NCI-H510A treated with DMSO at 0.1 percent for 48 hours (cell line): ENCODE measurements at places on chromosomes 3 and 15.

DNA sequence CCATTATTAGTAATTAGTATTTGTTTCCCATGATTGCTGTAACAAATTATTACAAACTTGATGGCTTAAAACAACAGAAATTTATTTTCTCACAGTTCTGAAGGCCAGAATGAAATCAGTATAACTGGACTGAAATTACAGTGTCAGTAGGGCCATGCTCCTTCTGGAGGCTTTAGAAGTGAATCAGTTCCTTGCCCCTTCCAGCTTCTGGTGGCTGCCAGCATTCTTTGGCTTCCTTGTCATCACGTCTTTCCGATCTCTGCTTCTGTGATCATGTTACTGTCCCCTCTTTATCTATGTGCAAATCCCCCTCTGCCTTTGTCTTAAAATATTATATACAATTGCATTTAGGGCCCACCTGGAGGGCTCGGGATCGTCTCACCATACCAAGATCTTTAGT is 92.0 kb downstream of the FOXB1 start:
- no peak for DNase-seq

GRCh38 chr3:37478721-37479210 is 304.4 kb upstream of the LRRFIP2 start:
- no peak for DNase-seq

GRCh38 chr3:167866331-167866730 is 130.8 kb downstream of the SERPINI1 start:
- no peak for DNase-seq

GRCh38 chr15:93146196-93146595 is 57.2 kb upstream of the RGMA start:
- no peak for DNase-seq

DNA sequence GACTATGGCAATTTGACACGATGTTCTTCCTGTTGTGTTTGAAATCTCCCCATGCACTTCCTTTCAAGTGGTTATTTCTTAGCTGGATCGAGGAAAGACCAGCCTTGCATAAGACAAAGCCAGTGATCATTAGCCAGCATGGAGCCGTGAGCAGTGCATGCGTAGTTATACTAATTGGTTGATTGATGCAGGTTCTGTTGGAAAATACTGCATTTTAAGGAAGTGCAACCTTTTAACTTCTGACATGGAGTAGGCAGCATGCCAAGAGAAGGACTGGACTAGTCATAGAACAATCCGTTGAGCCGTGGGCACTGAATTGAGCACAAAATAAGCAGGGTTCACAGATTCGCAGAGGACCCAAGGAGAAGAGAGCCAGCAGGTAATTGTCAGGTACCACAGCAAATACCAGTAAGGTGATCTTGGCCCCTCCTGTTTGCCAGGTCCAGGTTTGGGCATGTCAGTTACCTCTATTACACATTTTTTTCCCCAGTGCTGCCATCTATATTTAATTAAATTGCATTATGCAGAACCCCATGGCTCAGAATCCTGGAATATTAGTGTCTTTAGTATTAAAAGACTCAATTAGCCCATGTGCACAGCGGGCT is 29.0 kb upstream of the BCL6 start:
- no peak for DNase-seq

DNA sequence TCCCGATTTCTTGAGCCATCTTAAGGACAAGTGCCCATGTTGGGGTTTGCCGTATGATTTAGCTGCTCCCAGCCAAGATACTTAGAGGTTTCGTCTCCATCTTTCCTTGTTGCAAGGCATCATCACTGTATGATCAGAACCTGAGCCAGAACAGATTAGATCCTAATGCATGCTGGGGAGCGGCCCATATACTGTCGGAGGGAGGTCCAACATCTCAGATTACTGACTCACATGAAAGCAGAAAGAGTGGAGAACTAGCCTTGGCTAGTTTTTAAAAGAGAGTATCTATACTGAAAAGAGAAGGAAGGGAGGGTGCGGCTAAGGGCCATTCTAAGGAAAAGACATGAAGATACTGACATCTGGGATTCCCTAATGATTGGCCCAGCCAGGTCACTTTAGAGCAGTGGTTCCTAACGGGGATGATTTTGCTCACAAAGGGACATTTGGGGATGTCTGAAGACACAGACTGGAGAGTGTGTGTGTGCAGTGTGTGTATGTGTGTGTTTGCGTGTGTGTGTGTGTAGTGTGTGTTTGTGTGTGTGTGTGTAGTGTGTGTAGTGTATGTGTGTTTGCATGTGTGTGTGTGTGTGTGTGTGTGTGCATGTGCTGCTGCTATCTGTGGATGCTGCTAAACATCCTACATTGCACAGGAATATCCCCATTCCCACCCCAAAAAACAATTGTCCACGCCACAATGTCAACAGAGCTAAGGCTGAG is 12.3 kb upstream of the LYSMD4 start:
- DNase-seq = no peak

DNA sequence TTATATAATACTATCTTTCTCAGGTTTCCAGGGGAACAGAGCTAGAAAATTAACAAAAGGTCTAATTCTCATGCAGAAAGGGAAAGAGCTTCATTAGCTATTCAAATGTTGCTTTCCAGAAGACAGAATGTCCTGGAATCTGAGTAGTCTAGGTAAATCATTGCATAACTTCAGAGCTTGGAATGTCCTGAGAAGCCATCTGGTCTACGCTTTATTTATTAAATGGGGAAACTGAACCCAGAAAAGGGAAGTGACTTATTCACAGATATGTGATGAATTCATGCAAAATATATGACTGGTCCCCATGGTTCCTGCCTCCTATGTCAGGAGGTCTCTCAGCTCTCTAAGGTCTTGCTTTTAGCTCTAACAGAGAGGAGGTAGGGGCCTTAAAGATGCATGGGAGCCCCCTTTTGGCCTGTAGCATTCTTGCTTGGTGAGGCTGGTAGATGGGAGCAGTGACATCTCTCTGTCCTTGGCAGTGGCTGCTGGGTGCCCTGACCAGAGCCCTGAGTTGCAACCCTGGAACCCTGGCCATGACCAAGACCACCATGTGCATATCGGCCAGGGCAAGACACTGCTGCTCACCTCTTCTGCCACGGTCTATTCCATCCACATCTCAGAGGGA is 99.2 kb downstream of the CEMIP start:
- DNase-seq = no peak

- no peak for DNase-seq
These were observed 73.8 kb downstream of the AAGAB start for GRCh38 chr15:67180514-67181191.

DNA sequence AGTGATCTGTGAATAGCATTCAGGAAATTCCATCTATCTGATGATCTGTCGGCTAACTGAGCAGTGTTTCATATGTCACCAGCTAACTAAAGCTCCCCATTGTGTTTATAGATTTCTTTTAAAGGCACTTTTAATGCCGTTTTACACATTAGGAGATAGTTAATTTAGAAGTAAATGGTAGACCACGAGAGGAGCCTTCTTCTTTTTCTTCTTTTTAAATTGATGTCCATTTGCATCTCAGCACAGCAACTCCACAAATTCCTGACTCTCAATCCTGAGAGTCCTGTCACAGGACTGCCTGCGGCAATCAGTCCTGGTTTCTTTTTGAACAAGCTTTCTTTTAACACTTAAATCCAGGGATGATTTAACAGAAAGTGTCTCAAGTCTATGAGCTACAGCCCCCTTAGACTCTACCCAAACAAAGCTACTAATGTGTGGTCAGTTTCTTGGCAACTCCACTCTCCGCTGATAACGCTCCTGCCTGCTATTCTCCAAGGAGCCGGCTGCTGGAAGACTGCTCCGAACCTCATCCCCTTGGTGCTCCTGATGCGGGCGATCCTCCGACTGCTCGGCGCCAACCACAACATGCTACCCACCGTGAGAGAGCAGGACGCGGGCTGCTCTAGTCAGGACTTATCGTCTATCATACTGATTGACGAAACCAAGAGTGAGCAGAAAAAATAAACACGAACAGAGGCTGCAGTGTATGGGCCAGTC is 421.4 kb downstream of the MECOM start:
- no peak for DNase-seq

GRCh38 chr3:132847849-132848625 is 125.8 kb upstream of the NPHP3 start:
- no peak for DNase-seq

GRCh38 chr3:3771567-3771966 is 27.7 kb upstream of the LRRN1 start:
- DNase-seq = no peak

GRCh38 chr3:105606016-105606415 is 239.3 kb downstream of the ALCAM start:
- DNase-seq = no peak

DNA sequence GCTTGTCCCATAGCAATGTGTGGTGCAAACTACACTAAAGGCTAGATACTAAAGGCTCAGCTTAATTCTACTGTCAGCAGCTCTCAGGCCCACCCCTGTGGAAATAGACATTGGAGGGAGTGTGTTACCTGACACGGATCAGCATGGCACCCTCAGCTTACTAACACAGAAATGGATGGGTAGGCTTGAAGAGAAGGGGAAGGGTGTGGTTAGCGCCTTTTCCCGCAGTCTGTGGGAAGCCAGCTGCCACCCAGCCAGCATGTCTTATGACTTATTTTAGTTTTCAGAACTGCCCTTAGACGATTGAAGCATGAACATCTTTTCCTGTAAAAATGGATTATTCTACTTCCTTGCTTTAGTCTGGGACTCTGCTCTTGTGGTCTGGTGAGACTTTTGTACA is 25.8 kb upstream of the ADPGK start:
- DNase-seq = no peak

- no peak for DNase-seq
These were observed 304.4 kb upstream of the TGFBR2 start for GRCh38 chr3:30302027-30302426.

DNA sequence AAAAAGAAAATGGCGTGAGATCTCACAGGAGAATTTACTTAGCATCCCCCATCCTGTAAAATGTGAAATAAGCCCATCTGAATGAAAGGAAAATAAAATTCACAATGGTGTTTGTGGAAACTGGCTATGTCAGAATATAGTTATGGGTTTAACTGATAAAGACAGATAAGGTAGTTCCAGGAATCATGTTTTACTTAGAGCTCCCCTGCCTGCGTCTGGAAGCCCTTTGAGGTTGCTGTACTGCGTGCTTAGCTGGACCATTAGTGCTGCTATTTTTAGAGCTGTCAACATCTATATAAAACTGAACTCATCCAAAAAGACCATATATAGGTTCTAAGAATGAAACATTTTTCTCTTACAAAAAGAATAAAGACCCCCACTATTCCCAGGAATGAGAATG is 130.8 kb downstream of the LSAMP start:
- DNase-seq = no peak

DNA sequence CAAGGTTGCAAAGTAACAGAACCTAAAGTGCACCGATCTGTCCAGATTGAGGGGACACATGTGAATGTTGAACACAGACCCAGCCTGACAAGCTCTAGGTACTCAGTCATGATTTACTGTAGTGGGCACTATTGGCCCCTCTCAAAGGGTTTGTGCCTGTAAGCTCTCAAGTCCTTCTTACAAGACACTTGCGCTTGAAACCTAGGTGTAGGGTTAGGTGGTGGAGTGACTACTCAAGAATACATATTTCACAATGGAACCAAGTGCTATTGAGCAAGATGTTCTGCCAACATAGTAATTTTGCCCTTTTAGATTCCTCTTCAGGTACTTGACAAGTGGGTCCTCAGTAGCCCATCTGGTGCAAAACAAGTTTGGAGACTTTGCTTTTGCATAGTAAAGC is 169.9 kb downstream of the AKAP13 start:
- no peak for DNase-seq

DNA sequence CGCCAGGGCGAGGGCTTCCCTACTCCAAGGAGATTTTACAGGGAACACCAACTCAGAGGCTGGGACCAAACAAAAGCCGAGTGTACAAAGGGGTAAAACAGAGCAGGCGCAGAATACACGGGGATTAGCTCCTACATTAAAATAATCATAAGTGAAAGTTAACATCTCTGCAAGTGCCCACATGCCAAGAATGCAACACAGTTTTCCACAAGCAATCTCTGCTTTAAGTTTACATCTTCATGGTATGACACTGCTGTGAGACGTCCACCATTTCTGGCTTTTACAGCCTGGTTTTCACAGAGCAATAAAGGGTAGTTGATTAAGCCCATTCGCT is 500 bp upstream of the VGLL3 start:
- DNase-seq = no peak

DNA sequence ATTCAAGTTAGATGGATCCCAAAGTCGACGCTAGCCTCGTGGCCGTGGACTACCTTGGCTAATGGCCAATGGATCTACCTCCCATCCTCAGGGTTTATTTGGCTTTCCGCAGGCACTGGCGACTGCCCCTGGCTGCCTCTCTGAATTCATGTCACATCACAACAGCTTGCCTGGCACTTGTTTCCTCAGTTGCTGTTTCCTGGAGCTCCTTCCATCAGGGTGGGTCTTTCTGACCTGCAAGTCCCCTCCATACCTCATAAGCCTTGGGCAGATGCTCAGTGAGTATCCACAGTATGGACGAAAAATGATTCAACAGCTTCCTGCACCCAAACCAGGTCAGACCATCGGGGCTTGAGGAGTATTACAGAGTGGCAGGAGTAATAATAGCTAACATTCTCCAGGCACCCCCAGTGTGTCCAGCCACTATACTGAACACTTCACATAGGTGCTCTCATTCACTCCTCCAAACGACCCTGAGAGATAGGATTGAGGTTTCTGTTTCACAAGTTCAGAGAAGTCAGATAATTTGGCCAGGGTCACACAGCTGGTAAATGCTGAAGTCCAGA is 311.5 kb downstream of the TLE3 start:
- DNase-seq = no peak

DNA sequence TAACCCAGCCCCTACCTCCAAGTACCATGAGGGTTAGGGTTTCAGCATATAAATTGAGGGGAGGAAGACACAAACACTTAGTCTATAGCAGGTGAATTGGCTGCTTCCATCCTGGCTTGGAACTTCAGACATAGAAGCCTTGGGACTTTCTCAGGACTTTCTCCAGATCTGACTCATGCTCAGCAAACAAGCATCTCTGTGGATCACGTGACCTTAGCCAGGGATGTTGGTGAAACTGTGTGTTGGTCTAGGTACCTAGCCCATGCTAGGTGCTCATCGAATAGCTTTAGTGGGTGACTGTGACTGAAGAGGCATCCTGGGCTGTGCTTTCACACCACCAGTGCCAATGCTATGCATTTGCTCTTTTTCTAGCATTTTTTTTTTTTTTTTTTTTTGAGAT is 58.9 kb downstream of the CD47 start:
- no peak for DNase-seq

- no peak for DNase-seq
These were observed 27.0 kb downstream of the PLXNB1 start for GRCh38 chr3:48402907-48403306.

- DNase-seq = no peak
These were observed 34.2 kb downstream of the RAB11A start for GRCh38 chr15:65903296-65904073.

DNA sequence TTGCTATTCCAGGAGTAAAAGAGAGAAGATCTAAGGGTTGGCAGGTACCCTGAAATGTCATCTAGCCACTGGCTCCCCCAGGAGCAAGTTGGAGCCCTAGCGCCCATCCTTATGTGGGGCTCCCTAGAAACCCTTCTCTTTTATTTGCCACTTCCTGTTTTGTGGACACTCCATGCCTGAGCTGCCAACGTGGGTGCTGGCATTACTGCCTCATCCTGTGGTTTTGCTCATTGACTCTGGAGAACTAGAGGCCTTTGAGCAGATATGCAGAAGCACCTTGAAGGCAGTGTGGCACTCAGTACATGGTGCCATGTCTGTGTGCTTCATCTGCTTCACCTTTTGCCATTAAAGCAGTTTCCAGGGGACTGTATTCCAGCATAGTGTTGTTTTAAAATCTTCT is 8.1 kb downstream of the EDEM1 start:
- DNase-seq = no peak

GRCh38 chr3:64049136-64049535 is 25.8 kb upstream of the PSMD6 start:
- DNase-seq = no peak

- no peak for DNase-seq
These were observed 10.4 kb downstream of the GOLM2 start for GRCh38 chr15:44298878-44299277.
